NCI-H1048 (cell line): ENCODE measurements at places on chromosomes 1 and 21.

DNA sequence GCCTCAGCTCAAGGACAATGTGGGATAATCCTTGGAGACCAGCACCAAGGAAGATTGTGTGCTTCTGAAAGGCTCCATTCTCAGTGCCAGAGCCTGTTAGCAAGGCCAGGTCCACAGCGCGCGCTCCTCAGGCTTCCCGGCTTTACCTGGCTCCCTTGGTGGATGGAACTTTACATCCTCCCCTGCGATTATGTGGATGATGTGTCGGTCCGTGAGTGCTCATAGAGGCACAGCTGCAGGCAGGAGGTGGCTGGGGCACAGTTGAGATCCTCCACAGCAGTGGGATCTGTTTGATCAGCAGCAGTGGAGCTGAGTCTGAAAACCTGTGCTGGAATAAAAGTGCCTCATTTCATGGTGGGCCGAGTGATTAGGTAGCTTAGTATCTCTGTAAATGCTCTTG lies 62.7 kb downstream of the PRDM2 start:
- DNase-seq: no peak

DNA sequence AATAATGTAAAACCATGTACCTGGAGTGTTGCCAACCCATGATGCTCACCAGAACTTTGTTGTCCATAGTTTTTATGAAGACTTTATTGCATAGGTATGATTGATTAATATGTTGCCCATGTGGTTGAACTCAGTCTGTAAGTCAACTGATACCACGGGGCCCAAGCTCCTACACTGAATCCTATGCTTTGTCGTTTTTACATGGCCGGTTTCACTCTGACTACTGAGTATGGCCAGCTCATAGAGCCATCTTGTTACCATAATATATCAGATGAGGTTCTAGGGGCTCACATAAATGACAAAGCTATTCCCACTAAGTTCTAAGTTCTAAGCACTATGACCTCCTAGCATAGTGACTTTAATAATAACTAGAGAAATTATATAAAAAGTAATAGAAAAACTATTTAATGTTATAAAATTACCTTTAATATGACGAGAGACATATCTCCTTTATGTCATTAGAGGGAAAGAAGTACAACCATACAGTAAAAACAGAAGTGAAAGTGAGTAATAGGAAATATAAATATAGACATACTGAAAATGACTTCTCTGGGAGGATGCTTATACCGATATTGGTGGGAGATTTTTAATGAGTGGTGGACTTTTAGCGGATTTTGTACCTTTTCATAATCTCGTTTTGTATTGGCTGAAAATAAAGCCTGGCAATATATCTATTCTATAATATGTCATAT lies 983.4 kb upstream of the PRMT6 start:
- DNase-seq: no peak

GRCh38 chr1:11132563-11133293 lies 33.1 kb upstream of the EXOSC10 start:
- DNase-seq: no peak

GRCh38 chr1:27891196-27891889 lies 19.0 kb downstream of the THEMIS2 start:
- no peak for DNase-seq

- DNase-seq: no peak
Observed at GRCh38 chr1:2213576-2214505, 14.3 kb upstream of the SKI start.

DNA sequence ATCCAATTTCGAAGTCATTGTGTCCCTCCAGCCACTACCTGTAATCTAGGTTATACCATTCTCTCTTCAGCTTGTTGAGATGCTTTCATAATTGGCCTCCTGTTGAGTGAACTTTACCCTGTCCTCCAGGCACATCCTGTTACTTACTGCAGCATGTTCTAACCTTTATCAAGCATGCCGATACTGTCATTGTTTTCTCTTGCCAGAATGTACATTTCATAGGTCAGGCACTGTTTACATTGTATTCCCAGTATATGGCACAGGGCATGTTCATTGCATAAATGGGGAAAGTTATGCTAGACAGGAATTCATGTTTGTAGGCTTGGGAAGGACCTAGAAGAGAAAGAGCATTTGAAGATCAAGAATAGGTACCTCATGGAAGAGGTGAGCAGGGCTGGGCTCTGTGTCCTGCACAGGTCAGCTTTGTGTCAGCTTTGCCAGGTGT lies 10.2 kb downstream of the CXADR start:
- no peak for DNase-seq
